ENCODE measurements at places on chromosomes 6 and 20. TPM values are rescaled to one million over a fixed set of nuclear protein-coding genes. Genes with fewer than 3 reads are reported as not detected.

DNA sequence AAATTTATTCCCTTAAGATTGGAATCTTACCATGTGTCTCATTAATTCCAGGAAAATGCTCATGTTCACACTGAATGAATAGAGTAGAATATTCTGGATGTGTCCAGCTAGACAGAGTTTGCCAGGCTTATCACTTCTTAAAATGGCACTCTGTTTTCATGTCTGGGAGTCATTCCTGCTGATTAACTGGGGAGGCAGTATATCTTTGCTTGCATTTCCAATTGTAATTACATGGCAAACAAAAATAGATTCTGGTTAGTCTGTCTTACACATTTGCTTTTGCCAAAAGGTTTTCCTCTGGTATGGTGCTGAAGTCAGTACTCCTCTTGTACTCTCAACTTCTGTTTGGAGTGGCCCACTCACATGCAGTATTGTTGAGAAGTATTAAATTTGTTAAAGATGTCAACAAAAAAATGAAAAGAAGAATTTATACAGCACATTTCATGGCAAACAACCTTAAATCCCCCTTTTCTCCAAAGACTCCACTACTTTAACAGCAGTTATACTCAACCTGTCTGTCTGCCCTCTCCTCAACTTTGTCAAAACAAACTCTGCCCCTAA, 70.2 kb downstream of the TENT5A start:
- no peak for DNase-seq

- no peak for DNase-seq
Observed at GRCh38 chr6:142883011-142883410, 62.0 kb downstream of the HIVEP2 start.

The SALL4 gene
- total RNA-seq, result 0.36 TPM

- no peak for DNase-seq
Observed at GRCh38 chr6:3773678-3774298, 22.3 kb upstream of the PXDC1 start.

- no peak for DNase-seq
Observed at GRCh38 chr6:170006900-170007467, 255.6 kb downstream of the ERMARD start.

DNA sequence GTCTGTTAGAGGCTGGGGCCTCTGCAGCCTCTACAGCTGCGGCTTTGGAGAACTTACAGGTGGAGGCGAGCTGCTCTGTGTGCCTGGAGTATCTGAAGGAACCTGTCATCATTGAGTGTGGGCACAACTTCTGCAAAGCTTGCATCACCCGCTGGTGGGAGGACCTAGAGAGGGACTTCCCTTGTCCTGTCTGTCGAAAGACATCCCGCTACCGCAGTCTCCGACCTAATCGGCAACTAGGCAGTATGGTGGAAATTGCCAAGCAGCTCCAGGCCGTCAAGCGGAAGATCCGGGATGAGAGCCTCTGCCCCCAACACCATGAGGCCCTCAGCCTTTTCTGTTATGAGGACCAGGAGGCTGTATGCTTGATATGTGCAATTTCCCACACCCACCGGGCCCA, 2.6 kb downstream of the TRIM39 start:
- no peak for DNase-seq

DNA sequence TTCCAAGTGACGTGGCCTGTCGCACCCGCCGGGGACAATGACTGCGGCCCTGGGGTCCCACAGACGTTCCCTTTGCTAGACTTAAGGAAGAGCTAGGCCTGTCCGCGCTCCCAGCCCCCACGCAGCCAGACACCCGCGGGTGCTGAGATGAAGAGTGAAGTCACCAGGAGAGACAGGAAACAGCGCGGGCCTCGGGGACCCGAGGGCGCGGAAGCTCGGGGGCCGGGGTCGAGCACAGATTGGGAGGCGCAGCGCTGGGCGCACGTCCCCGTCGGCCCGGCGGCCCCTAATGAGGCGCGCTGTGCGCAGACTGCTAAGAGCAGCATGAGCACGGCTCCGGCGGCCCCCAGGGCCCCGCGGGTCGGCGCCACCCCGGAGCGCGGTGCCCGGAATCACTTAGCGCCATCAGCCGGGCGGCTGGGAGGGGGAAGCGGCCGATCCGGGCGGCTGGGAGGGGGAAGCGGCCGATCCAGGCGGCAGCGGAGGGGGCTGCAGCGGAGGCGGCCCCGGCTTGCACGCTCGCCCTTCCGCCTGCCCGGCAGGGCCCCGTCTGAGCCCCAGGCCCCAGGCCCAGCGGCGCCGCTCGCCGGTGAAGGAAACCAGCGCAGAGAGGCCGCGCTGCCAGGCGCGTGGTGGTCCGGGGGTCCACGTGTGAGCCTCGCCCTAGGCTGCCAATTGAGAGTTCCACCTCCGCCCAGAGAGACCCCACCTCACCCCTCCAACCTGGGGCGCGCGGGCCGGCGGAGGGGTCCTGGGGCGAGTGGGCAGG, 8.3 kb upstream of the AVP start:
- DNase-seq, result peak; percentile 47

DNA sequence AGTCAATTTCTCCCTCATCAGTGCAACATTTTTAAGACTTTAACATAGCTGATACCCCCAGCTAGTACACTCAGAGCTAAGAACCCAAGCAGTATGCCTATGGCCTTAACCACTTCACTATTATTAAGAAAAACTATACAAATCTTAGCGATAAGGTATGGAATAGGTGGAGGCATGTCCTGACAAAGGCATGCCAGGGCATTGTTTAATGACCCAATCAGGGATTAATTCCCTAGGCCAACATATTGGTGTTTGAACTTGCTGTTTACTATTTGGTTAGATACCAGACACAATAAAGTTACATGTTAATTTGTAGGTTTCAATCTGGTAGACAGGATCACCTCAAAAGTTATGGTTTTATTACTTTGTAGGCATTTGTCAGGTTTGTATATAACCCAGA, 93.1 kb downstream of the ARMC2 start:
- no peak for DNase-seq

DNA sequence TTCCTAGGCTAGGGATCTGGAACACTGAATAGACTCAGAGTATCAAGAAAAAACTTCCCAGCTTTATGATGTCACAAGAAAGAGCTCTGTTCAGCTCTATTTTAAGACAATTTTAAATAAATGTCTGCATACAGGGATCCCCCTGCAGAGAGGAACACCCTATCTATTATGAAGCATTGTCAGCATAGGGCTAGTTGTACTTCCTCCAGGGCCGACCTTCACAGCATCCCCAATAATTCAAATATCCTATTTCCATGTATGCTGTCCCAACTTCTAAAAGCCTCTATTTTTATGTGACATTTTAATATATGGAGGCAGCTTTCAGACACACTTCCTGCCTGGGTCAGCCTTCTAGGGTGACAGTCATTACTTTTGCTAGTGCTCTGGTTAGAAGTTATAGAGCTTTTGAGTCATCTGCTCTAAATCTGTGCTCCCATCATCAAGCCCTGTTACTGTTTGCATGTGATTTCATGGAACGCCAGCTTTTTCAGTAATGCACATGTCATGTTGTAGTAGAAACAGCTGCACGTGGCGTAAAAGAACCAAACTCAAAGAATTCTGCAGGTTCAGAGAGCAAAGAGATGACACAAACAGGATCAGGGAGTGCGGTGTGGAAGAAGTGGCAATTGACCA, 189.2 kb downstream of the ADGB start:
- DNase-seq, result no peak

GRCh38 chr20:19697415-19697814, 60.6 kb upstream of the RIN2 start:
- DNase-seq, result no peak

DNA sequence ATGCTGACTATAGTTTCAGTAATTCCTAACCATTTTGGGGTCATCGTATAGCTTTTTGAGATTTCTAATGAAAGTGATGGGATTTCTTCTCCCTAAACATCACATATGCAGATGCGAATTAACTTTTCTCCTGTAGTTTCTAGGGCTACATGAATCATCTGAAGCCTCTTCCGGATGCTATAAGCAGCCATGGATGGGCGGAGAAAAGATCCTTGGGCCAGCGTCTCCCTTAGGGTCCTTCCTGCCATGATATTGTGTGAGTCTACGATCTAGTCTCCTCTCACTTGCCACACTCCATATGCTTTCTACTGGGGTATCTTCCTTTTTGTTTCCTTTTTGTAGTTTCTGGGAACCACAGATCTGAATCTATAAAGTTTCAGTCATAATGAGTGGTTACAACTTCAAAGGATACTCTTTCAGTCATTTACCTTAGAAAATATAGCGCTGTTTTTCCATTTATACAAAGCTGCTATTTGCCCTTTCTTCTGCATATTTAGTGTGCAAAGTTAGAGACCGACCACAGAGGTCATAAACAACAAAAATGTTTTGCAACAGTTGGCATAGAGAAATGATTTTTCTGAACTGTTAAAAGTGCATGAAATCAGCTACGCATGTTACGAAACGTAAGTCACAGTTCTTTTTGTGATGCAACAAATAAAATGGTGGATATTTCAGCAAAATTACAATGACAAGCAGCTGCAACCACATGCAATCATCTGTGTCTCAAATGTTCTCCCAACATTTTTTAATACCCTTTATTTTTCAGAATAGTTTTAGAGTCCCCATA, 396.2 kb upstream of the SLC35B3 start:
- DNase-seq, result no peak

- no peak for DNase-seq
Observed at GRCh38 chr6:163513570-163514166, 99.2 kb downstream of the QKI start.

The HLA-DOA gene
- 1.8 TPM for total RNA-seq

- DNase-seq, result peak; percentile 8
Observed at GRCh38 chr20:45450097-45450818, 19.3 kb upstream of the WFDC2 start.

DNA sequence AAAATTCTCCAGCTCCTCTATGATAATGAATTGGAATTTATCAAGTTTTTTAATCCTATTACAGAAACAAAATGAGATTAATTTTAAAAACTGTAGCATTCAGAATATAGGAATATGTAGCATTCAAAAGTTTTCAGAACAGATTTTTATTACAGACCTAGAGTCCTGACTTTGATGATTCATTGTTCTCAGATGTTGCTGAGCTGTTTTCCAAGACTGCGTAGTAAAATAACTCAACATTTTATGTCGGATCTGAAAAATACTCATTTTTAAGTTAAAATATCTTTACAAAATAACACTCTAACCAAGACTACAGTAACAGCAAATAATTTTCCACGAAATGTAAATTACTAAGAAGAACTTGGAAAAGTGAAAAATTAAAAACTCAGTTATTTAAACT, 67.1 kb downstream of the SYCP2 start:
- no peak for DNase-seq

- DNase-seq, result no peak
Observed at GRCh38 chr6:119720160-119720559, 370.6 kb upstream of the MAN1A1 start.

DNA sequence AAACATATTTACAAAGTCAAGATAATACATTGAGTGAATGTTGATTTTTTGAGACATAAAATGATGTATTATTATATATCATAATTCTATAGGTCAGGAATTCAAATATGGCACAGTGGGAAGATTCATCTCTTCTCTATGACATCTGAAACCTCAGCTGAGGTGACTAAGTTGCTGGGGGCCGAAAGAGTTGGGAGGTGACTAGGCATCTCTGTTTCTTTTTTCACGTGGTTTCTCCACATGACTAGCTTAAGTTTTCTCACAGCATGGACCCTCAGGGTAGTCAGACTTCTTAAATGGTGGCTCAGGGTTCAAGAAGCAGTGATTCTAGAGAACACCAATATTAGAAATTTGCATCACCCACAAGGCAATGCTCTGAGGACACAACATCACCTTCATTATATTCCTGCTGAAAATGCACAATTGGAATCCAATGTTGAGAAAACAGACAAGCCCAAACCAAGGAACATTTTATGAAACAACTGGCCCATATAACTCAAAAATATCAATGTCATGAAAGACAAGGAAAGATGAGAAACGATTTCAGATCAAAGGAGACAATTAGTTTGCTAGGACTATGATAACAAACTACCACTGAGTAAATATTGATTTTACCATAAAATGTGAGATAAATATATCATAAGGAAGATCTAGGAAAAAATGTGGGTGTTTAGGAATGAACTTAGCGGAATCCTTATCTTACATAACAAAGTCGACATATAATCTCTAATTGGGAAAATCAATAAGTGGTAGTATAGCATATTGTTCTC, 273.3 kb upstream of the IRAK1BP1 start:
- DNase-seq, result no peak

Measured in activated naive CD4-positive, alpha-beta T cell treated with anti-CD3 and anti-CD28 coated beads, Interleukin-2, amount 50 U/mL, for 72 hours (primary cell).